K562 (cell line): ENCODE measurements at places on chromosomes 6 and 20.

GRCh38 chr20:19015351-19016139 is 196.9 kb upstream of the SLC24A3 start:
- DNase-seq: no peak

- no peak for DNase-seq
Observed at GRCh38 chr6:133432021-133432989, 191.1 kb downstream of the EYA4 start.

DNA sequence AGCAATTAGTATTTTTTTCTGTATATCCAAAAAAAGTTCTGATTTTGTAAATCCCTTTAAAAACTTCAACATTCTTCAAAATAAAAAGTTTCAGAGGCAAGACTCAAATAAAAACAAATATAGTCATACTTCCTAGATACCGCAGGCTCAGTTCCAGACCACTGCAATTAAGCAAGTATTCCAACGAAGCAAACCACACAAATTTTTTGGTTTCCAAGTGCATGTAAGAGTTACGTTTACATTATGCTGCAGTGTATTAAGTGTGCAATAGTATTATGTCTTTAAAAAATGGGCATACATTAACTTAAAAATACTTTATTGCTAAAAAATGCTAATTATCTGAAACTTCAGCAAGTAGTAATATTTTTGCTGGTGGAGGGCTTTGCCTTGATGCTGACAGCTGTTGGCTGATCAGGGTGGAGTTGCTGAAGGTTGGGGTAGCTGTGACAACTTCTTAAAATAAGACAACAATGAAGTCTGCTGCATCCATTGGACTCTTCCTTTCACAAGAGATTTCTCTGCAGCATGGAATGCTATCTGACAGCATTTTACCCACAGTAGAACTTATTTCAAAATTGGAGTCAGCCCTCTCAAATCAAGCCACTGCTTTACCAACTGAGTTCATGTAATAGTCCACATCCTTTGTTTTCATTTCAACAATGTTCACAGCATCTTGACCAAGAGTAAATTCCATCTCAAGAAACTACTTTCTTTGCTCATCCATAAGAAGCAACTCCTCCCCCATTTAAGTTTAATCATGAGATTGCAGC is 46.0 kb downstream of the PHIP start:
- no peak for DNase-seq

DNA sequence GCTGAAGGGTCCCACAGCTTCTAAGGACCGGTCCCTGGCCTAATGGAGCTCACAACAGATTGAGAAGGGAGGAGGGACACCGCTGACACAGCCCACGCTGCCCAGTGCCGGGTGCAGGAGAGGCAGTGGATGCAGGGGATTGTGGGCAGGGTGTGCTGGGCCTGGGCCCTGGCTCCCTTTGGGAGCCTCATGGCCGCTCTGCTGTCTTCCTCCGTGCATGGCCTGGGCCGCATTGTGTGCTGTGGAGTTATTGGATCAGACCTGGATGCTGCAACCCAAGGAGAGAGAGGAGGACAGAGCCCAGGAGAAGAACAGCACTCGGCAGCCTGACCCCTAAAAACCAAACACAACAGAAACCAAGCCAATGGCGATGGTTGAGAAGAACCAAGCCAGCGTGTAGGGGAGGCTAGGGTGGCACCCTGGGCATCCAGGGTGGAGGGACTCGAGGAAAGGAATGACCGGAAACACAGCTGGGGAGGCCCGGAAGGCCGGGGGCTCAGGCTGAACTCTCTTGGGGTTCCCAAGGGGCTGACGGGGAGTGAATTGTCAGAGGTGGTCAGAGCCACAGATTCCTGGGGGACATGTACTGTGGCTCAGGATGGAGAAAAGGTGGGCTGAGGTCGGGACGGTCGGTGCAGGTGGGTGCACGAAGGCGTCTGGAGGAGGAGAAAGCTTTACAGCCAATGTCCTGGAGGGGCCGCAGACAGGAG is 41.0 kb downstream of the ERMARD start:
- no peak for DNase-seq

DNA sequence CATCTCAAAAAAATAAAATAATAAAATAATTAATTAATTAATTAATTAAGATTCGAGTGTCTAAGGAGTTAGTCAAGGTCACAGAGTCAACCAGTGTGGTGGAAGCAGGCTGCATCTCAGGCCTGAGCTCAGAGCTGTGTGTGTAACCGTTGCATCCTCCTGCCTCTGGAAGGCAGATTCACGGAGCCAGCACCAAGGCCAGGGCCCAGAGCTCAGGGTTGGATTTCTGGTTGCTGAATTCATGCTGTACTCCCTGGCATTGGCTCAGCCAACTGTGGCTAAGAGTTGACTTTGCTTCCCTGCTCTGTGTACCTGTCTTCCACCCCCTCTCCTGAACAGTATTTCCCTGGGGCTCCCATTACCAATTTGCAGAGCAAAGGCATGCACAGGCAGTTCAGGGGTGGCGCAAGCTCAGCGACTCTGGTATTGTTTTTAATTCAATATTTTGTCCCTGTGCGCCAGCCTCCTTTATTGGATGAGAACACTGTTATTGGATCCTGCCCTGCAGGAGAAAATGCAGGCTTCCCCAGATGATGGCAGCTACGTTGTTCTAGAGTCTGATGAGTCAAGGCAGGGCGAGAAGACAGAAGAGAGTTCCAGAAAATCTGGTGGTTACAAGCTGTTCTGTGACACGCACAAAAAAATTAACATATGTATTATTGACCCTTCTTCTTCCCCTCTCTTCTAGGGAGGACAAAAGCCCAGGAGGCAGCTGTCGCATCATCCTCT is 12.3 kb upstream of the CTNNBL1 start:
- DNase-seq: no peak
